Omental fat pad (tissue), 4 donors: ENCODE measurements at places on chromosomes 7 and 10. TPM values are rescaled to one million over a fixed set of nuclear protein-coding genes. Genes with fewer than 3 reads are reported as not detected.

DNA sequence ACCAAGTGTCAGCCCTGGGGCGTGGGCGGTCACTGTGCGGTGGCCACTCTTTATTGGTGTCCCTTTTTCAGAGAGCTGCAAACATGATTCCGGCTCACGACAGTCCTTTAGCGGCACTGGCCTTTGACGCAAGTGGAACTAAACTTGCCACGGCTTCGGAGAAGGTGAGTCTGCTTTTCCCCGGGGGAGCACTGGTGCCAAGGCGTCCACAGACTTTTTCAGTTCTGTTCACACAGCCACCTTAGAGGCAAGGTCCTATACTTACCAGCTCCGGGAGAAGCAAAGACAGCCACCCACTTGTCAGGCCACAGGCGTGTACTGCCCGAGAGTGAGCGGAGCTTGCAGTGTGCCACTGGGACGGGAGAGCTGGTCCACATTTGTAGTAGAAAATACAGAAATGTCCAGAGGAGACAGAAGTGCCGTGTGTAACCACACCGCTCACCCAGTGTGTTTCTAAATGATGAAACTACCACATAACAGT lies 27.9 kb downstream of the WIPI2 start:
- DNase-seq: no peak

DNA sequence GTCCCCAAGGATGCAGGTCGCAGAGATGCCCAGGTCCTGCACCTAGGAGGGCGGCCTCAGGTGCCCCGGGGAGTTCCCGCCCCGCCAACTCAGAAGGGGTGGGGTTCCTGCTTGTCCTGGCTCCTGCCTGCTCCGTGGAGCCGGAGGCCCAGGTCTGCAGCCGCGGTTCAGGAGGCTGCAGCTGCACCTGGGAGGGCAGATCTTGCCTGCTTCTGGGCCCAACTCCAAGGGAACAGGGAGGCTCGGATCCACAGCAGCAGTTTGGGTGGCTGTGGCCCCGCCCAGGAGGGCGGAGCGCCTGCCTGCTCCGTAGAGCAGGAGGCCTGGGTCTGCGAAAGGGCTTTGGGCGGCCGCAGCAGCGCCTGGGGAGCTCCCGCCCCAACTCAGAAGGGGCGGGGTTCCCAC lies 108.2 kb upstream of the EGR2 start:
- no peak for DNase-seq

GRCh38 chr10:78458983-78459638 lies 425.4 kb downstream of the RPS24 start:
- DNase-seq: peak; percentile 9

GRCh38 chr7:39985398-39985918 lies 35.4 kb downstream of the CDK13 start:
- no peak for DNase-seq

GRCh38 chr7:55504093-55504859 lies 68.0 kb downstream of the VOPP1 start:
- no peak for DNase-seq

DNA sequence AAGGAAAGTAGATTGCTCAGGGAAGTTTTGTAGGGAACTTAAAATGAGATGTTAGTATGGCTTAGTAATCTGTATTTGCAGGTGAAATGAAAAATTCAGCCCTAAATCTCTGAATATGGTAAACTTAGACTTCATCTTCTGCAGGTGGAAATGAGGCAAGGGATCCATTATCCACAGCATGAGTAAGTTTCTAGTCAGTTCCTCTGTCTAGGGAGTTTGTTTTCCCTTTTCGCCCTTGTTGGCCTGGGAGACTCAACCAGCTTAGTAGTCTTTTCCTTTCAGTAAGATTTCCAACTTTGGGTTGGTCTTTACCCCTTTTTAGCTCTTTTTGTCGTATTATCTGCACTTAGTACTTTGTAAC lies 65.6 kb downstream of the ZEB1 start:
- DNase-seq: no peak

- no peak for DNase-seq
These were observed 103.3 kb upstream of the GATA3 start for GRCh38 chr10:7950981-7951847.

DNA sequence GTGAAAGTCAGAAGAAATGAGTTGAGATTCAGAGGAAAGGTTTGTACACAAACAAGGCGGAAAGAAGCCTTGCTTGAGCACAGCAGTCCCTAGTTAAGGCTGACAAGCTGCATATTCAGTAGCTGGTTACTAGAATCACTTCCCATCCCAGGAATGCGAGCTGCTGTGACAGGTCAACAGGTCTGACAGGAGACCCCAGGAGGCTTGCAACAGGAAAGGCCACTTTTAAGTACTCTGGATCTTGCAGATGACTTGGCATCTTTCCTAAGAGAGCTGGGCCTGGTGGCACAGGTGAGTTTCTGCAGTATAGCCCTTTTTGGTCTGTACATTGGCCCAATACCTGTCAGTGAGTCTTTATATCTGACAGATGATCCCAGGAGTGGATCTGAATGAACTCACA lies 35.7 kb upstream of the UNC5B start:
- DNase-seq: no peak

- DNase-seq: no peak
These were observed 266.5 kb upstream of the SEMA3A start for GRCh38 chr7:84461093-84461492.

GRCh38 chr10:7107285-7107684 lies 303.5 kb downstream of the SFMBT2 start:
- DNase-seq: no peak

DNA sequence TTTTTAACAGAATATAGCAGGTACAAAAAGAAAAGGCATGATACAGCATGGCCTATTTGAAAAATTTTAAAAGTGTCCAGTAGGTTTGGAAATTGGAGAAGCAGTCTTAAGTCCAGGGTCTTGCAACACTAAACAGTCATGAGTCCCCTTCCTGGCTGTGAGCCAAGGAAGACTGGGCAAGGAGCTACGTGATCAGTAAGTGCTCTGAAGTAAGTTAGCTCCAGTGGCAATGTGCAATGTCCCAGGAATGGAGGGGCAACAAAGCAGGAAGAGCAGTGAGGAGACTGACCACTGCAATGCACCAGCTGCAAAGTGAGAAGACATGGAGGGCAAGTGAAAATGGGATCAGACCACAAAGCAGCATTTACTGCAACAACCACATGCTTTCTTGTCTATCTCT lies 72.9 kb upstream of the GRID1 start:
- peak; percentile 85 for DNase-seq

GRCh38 chr7:96953676-96954513 lies 51.5 kb upstream of the DLX6 start:
- no peak for DNase-seq

DNA sequence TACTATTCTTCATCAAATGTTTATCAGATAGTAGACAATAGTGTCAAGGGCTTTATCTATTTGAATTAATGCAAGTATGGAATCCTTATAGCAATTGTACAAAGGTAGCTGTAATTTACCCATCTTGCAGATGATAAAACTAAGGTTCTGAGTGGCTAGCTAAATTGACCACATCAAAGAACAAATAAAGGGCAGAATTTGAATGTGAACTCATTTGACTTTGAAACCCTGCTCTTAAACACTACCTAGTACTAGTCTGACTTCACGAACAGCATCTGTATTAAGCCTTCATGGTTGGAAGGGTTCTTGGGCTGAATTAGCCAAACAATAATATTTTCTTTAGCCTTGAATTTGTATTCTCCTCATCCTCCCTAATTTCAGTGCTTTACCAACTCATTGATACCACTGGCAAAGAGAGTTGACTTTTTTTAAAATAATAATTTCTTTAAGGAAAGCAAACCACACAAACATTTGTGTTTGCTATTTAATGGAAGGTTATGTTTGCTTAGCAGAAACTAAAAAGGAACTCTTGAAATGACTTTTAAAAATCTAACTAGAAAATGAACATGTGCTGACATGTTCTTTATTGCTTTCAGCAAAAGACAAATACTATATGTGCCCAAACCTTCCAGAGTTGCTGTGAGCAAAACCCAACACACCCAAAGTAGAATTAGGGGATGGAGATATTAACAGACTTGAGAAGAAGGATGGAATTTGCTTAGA lies 322.6 kb downstream of the RNLS start:
- DNase-seq: no peak

- no peak for DNase-seq
These were observed 78.8 kb upstream of the MDFIC start for GRCh38 chr7:114843102-114843501.

DNA sequence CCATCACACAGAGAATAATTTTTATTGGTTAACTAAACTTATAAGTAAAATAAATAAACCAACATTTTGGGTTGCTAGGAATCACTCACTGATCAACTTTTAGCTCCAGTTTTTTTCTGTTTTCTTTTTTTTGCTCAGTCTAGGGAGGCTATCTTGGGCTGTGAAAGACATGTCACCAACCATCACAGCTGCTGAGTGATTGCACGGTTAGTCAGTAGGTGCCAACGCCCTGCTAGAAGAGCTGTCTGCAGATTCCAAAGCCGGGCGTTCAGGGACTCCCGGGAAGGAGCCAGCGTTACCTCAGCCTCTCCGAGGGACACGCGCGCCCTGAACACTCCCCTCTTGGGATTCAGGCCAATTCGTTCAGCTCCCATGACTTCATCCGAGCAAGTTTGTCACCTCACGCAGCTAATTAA lies 604 bp upstream of the STAM start:
- peak; percentile 41 for DNase-seq

GRCh38 chr7:157816086-157816485 lies 479.3 kb downstream of the DNAJB6 start:
- DNase-seq: no peak

DNA sequence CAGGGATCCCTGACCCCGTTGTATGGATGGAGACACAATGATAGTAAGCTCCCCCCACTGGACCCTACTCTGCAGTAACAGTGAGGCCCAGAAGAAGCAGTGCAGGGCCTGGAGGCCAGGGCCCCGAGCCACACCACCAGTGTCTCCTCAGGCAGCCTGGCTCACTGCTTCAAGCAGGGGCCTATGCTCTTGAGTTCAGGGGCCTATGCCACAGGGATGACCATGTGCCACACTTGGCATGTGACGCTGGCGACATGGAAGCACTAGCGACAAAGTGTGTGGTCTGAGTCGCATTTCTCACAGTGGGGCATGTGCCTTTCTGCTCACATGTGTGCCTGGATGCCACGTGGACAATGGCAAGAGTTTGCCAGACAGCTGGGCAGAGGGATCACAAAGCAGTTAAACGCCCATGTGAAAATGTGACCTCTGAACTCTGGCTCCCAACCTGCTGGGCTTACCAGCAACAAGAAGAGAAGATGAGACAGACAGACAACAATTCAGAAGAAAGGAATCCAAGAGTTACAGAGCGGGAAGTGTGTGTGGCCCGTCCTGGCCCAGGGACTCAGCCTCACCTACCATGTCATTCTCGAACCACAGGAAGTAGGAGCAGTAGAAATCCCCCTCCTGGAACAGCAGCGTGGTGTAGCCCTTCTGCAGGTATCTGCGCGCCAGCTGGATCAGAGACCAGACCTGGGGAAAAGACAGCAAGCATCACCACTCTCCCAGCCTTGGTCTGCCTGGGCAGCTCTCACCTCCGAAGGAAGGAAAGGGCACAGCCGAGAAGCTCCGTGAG lies 4.7 kb upstream of the PYROXD2 start:
- DNase-seq: no peak

- DNase-seq: no peak
These were observed 97.0 kb downstream of the ALOX5 start for GRCh38 chr10:45471059-45471458.

- DNase-seq: no peak
These were observed 772 bp downstream of the SGMS1 start for GRCh38 chr10:50622706-50623662.

- no peak for DNase-seq
These were observed 2.1 kb downstream of the SNX10 start for GRCh38 chr7:26293569-26294308.

DNA sequence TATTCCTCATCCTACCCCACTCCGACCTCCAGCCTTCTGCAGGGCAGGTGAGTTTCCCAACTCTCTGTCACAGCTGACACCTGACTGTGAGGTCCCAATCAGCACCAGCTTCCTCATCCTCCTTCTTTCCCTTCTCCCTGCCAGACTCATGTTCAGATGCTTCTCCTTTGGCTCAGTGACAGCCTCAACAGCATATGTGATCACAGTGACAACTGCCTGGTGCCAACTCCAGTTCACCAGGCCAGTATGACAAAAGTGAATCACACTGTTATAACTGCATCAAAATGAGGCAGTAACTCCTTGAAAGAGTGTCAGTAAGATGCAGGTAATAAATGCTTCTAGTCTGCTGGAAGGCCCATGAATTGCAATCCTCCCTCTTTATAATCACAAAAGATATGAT lies 46.8 kb upstream of the NFE2L3 start:
- no peak for DNase-seq

DNA sequence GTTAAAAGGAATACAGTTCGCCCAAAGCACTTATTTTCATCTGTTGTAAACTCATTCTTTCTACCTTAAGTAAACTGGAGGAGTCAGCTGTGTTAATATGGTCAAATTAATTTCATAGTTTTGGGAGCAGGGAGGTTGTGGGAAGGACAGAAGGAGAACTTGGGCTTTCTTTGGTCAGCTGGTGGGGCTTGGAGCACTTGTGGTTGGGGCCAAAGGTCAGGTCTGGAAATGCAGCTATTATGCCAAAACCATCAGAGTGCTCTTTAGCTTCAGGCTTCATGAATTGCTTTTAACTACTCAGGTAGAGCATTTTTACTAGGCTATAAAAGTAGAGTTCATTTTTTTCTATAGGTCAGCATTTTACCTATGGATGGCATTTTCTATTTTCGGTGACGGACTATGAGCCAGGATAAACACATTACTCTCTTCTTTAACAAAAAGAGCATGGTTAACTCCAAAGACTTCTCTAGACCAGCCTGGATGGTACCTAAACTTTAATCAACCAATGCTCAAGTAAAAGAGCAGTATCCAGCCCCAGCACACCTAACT lies 30.0 kb downstream of the STEAP4 start:
- DNase-seq: no peak

DNA sequence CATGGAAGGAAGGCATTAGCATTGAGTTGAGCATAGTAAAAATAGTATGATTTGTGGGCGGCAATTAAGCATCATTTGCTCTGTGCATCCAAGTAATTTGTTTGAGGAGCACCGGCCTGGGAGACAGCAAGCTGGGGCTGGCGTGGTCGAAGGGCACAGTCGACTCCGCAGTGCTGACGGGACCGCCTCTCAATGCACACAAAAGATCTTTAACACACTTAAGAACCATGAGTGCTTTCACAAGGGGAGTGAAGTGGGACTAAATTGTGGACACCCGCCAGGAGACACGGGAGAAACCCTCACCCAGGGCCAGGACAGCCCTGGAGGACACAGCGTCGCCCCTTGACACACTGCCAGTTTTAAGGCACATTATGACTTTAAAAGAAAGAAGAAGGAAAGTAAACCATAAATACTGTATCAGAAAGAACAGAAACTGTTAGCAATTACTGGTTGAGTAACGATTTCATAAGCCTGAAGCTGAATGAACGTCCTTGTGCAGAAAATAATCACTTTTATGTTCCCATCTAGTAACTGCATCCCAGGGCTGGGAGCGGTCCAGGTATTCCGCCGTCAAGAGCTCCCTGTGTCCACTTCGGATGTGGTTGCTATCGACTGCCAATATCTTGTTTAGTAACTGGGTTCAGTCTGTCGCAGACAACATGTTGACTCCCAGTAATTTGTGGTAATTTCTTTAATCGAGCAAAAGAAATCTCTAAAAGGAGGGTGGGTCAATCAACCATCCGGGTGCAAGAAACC lies 102.1 kb downstream of the EBF3 start:
- DNase-seq: no peak

The CNNM2 gene
- 2.3 TPM for total RNA-seq

The HEPACAM2 gene
- not detected for total RNA-seq

The POR gene
- total RNA-seq: 105 TPM

The SRGN gene
- 419 TPM for total RNA-seq

The ATOH7 gene
- total RNA-seq: not detected

The CPEB3 gene
- 6.2 TPM for total RNA-seq

The PARD3 gene
- 54.6 TPM for total RNA-seq

The CCDC172 gene
- total RNA-seq: not detected

The CDH23 gene
- 41.9 TPM for total RNA-seq

The RALA gene
- total RNA-seq: 26.8 TPM

The SFTPA1 gene
- total RNA-seq: not detected

The STRIP2 gene
- total RNA-seq: 0.50 TPM
